Esophagus mucosa (tissue), 1 donor: ENCODE measurements at places on chromosomes 11 and 22. TPM values are rescaled to one million over a fixed set of nuclear protein-coding genes. Genes with fewer than 3 reads are reported as not detected.

Gene CREB3L1
- 0.64 TPM for total RNA-seq

Gene NCAM1
- total RNA-seq: 0.60 TPM

Gene BAIAP2L2
- total RNA-seq: 4.5 TPM

Gene DGAT2
- 12.4 TPM for total RNA-seq

Gene SERPING1
- total RNA-seq: 16.7 TPM

Gene SYT12
- total RNA-seq: 0.92 TPM
